ENCODE measurements at places on chromosomes 3 and 15.

DNA sequence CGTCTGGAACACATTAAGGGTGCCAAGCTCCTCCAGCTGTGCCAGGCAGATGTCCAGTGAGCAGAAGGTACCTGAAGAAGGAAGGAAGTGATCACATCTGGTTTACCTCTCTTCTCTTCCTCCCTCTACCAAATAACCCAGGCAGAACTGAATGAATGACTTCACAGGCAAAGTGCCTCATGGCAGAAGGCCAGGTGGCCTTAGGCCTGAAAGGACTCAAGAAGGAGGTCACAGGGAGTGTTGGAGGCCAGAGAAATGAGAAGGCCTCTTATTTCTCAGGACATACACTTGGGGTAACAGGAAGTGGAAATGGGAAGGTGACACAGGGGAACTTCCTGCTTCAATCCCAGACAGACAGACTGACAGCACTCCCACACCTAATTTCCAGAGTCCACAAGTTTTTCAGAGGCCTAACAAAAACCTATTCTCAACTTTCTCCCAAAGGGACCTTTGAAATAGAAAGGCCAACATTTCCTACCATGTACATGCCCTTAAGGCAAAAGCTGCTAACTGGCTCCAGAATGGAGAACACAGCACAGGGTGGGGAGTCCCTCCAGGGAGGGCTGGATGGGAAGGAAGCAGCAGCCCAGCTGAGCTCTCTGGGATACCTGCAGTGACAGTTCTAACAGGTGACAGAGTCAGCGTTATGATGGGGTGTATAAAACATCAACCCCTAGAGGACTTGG, 17.6 kb upstream of the SIN3A start:
- no peak for DNase-seq

GRCh38 chr3:147672436-147672835, 263.3 kb downstream of the ZIC1 start:
- DNase-seq: no peak

- DNase-seq: no peak
Measured at GRCh38 chr3:99439892-99440291, 198.5 kb upstream of the COL8A1 start.

DNA sequence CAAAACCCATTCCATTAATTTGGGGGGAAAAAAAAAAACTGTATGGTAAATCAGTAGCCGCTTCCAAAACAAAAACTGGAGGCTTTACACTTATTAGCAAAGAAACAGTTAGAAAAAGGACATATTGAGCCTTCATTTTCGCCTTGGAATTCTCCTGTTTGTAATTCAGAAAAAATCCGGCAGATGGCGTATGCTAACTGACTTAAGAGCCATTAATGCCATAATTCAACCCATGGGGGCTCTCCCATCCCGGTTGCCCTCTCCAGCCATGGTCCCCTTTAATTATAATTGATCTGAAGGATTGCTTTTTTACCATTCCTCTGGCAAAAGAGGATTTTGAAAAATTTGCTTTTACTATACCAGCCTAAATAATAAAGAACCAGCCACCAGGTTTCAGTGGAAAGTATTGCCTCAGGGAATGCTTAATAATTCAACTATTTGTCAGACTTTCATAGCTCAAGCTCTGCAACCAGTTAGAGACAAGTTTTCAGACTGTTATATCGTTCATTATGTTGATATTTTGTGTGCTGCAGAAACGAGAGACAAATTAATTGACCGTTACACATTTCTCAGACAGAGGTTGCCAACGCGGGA, 9.4 kb upstream of the RPL24 start:
- DNase-seq: peak; percentile 33

DNA sequence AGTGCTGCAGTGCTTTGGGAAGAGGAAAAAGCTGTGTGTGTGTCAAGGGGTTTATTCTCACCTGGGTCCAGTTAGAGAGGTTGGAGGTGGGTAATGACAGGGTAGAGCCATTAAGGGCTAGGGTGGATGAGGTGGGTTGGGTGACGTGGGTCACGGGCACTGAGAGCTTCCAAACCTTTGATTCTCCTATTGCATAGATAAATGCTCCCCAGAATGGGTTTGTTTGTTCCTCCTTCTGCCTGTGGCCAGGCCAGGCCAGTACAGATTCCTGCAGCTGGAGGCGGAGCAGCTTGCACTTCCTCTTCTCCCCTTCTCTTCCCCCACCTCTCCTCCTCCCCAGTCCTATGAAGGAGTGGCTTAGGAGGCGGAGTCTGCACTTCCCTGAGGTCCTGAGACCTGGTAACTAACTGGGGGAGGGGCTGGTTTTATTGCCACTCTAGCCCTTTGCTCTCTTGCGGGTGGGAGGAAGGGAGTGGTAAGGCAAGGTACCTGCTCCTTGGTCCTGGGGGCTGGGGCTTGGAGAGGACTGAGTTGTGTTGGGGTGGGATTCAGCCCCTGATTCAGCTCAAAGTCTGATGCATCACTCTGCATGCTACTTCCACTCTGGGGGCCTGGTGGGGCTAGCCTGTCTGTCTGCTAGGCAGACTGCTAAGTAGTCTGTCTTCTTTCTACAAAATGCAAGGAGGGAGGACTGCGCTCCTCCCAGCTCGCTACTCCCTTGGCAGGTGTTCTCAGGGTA, 3.5 kb downstream of the SPINT1 start:
- DNase-seq: peak; percentile 51

- DNase-seq: no peak
Measured at GRCh38 chr15:61222010-61222409, 7.1 kb downstream of the RORA start.

DNA sequence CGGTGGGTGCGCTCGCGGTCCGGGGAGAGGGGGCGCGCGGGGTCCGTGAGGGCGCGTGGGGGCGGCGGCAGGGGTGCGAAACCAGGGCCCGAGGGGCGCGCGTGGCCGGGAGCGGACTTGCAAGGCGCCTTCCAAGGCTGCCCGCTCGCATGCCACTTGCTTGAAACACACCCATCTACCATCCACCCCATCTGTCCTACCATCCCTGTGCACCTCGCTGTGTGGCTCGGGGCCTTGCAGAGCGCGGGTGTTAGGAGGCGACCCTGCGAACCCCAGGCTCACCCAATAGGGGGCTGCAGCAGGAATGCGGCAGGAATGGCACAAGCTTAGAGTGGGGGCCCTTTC, 240 bp downstream of the CFAP100 start:
- no peak for DNase-seq

- DNase-seq: no peak
Measured at GRCh38 chr3:16923112-16923511, 38.4 kb downstream of the PLCL2 start.

DNA sequence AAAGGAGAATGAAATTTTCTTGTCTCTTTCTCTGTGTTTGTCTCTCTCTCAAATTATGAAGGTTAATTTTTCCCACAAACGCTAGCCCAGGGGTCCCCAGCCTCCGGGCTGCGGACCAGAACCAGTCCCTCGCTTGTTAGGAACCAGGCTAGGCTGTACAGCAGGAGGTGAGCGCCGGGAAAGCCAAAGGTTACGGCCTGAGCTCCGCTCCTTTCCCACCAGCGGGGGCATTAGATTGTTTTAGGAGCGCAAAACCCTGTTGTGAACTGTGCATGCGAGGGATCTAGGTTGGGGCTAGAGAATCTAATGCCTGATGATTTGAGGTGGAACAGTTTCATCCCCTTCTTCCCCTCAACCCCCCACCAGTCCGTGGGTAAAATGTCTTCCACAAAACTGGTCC, 74.7 kb upstream of the ZNF385D start:
- no peak for DNase-seq

- peak; percentile 50 for DNase-seq
Measured at GRCh38 chr15:31344823-31345605, 18.4 kb downstream of the KLF13 start.

GRCh38 chr3:119297169-119297568, 3.0 kb downstream of the ARHGAP31 start:
- no peak for DNase-seq

DNA sequence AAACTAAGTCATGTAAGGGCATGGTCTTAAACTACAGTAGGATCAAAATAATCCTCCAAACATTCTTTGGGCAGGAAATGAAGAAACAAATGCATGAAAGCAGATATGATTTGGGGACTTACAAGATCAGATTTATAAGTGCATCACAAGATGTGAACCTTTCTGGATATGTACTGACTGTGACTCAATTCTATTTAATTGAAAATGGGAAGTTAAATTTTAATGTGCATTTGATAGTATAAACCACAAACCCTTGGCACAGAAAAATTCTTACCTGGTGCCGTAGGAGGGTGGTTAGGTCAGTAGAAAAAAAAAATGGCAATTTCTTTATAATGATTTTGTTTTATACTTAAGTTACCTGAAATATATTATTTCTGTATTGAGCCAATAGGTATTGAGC, 262.5 kb upstream of the TGFBR2 start:
- no peak for DNase-seq

- DNase-seq: peak; percentile 45
Measured at GRCh38 chr15:34987609-34988026, 469 bp downstream of the ZNF770 start.

- no peak for DNase-seq
Measured at GRCh38 chr15:31338318-31338878, 11.8 kb downstream of the KLF13 start.

DNA sequence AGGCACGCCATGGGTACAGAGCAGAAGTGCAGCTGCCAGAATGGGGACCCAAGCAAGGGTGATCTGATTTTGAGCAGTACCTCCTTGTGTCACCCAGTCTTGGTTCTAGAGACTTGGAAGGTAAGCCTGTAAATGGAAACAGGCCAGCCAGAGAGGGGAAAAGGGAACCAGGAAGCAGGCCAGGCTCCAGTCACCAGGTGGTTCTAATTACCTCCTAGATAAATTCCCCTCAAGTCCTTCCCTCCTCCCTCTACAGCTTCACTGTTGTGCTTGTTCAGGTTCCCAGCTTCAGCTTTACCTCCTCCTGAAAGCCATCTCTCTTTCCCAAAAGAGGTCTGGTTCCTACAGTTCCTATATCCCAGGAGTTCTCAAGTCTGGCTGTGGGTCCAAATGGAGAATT, 58.8 kb upstream of the SLC7A14 start:
- peak; percentile 44 for DNase-seq

GRCh38 chr3:45168451-45168850, 22.3 kb upstream of the CDCP1 start:
- no peak for DNase-seq

- DNase-seq: no peak
Measured at GRCh38 chr3:40366203-40367162, 20.5 kb upstream of the ENTPD3 start.

DNA sequence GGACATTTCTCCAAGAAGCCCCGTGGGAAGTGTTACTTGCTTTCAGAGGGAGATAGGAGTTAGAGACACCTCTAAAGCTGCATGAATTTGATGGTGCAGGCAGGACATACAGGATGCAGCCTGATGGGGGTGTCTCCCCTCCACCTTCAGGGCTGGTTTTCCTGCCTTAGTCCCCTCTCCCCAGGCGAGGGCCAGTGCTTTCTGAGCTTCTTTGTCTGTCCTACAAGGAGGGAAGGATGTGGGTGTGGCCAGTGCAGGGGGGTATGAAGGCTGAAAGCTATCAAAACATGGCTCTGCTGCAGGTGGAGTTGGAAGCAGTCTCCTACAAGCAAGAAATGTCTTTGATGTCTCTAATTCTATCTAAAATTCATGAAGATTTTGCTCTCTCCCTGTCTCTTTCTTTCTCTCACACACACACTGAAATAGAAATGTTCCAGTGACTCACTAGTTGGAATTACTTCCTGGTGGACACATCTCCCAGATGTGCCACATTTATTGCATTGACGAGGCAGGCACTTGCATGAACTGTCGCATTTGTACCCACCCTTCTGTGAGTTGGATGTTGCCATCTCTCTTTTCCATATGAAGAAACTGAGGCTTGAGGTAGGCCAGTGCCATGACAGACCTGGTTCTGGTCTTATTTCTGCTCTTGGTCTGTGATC, 13.9 kb upstream of the PODXL2 start:
- no peak for DNase-seq

GRCh38 chr3:56321383-56321782, 146.9 kb downstream of the ERC2 start:
- DNase-seq: no peak

- DNase-seq: no peak
Measured at GRCh38 chr3:179806177-179806576, 153.3 kb downstream of the USP13 start.

GRCh38 chr3:194866236-194866635, 180.6 kb downstream of the FAM43A start:
- DNase-seq: no peak

DNA sequence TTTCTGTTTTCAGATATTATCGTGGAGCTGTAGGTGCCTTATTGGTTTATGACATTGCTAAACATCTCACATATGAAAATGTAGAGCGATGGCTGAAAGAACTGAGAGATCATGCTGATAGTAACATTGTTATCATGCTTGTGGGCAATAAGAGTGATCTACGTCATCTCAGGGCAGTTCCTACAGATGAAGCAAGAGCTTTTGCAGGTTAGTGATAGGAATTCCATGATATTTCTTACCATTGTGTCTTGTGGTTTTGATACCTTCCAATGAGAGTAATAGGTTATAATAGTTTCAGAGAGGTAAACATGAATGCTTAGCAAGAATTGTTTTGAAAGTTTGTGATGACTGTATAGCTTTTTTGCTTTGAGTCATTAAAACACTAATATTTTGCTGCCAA, 8.5 kb downstream of the RAB11A start:
- no peak for DNase-seq

DNA sequence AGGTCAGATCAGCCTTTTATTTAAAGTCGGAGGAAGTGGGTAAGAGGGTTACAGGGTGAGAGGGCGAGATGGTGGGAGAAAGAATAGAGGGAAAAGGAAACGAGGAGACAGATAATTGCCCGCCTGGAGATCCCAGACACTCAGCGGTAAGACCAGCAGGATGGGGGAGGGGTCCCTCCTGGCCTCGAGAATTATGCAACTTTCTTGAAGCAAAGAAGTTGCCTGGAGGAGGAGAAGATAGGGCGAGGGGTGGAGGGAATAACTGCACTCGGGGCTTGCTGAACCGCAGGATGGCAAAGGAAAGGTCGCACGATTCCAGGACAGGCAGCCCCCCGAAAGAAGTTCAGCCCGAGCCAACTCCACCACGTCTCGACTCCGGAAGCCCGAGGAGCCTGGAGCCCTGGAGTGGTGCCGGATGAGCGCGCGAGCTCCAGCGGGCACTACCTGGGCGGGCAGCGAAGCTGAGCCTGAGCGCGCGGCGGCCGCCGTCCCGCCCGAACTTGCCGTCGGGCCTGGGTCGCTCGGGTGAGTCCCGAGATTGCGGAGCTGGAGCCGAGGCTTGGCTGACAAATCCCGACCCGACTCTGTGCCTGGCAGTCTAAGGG, 402 bp downstream of the WWTR1 start:
- peak; percentile 80 for DNase-seq

GRCh38 chr15:63196842-63197241, 7.4 kb downstream of the RAB8B start:
- peak; percentile 45 for DNase-seq
